ENCODE measurements at places on chromosomes 13 and 19.

DNA sequence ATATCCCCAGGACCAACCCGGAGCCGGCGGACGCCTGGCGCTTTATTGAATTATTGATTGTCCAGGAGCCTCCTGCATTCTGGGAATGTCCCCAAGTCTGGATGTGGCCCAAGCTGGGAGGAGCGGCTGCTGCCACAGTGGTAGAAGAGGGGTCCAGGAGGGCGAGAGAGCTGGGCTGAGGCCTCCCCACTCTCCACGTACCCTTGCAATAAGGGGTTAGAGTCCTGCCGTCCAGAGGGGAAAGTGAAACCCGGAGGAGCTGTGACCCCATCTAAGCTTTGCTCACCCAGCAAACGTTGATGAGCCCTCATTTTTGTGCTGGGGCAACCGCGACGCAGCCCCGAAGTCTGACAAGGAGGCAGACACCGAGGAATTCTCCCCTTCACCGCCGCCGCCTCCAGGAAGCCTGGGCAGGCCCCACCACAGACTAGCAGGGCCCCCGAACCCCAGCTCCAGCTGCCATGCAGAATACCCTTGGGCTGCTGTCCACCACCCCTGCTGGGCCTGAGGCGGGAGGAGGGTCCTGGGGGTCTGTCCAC lies 1.4 kb upstream of the C2CD4C start:
- DNase-seq: no peak

DNA sequence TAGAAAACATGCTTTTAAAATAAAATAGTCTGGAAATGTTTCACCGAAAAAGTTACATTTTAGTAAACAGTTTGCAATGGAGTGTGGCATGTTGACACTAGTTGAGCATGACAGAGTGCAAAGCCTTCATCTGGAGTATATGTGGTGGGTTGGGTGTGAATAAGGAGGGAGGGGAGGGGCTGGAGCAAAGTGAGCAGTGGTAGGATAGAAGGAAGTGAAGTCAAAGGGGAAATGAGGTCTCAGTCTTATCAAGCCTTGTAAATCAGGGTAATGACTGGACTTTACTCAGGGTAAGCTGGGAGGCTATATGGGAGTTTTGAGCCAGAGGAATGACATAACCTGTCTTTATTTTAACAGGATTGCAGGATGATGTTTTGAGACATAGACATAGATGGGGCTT lies 222.8 kb downstream of the PCDH20 start:
- no peak for DNase-seq

GRCh38 chr13:71869274-71869673 lies 2.3 kb upstream of the DACH1 start:
- DNase-seq: no peak

DNA sequence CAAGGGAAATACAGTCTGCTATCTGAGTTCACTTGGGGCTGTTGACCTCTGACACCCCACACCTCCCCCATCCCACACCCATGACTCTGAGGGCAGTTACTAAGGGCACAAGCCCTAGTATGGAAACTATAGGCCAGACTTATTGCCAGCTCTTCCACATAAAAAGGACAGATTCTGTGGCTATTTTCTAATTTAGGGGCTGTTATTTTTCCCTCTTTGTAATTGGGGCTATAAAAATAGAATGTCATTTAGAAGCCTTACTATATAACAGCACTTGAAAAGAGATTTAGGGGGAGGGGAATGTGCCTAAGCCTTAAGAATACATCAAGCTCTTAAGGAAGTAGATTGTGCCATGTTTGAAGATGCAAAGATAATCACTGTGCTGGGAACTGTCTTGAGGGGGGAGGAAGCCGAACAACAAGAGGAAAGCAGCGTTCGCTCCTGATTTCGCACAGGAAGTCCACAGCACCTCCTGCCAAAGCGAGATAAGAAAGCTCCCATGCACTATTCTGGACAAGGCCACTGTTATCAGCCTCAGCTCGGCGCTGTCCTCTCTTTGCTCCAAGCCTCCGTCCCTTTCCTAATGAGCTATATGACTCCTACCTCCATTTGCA lies 86.6 kb downstream of the FLT1 start:
- DNase-seq: no peak

GRCh38 chr19:30390356-30390988 lies 18.3 kb downstream of the ZNF536 start:
- no peak for DNase-seq
